ENCODE measurements at places on chromosomes 3 and 15.

GRCh38 chr15:64687172-64687571 lies 88.2 kb downstream of the RBPMS2 start:
- DNase-seq = no peak

DNA sequence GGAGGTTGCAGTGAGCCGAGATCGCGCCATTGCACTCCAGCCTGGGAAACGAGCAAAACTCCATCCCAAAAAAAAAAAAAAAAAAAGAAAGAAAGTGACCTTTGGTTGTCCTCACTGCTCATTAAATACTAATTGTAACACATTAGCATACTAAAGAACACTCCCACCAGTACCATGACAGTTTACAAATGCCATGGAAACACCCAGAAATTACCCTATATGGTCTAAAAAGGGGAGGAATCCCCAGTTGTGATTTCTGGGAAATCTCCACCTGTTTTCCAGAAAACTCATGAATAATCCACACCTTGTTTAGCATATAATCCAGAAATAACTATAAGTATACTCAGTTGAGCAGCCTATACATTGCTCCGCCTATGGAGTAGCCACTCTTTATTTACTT lies 23.5 kb upstream of the INO80 start:
- no peak for DNase-seq

DNA sequence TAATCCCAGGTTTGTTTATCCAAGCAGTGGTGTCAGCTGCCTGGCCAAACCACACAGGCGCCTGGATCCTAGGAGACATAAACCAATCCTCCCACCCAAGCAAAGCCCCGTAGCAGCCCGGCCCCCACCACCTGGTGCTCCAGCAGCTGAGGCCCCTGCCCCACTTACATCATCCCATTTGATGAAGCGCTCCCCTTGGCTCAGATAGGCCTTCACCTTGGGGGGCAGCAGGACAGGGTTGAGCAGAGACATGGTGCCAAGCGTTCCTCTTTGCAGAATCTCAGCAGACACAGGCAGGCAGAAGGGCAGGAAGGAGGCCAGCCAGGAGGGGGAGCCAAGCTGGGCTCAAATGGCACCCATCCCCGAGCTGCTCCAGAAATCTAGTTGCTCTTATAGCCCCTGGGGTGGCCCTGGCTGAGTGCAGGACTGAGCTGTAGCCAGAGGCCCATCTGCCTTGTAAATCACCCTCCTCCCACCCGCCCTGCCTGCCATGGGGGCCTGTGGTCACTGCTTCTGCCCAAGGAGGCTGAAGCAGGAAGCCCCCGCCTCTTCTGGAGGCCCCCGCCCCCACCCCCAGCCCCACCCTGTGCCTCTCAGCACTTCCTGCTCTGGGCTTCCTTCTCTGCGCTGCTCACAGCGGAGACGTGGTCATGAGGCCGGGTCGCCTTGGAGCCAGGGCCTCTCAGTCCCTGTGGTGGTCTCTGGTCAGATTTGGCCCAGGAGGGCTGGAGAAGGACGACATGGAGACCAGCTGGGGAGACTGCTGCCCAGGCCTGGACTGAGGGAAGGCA lies at the start of gene PLCB2:
Gene PLCB2 (minus strand): TSS at position 515 of the 791 bp plus-strand sequence. CDS start 263 bp downstream, at position 252.
- DNase-seq = peak; percentile 84

GRCh38 chr3:99949956-99950670 lies 132.5 kb downstream of the CMSS1 start:
- no peak for DNase-seq

GRCh38 chr3:128775906-128776542 lies 50.0 kb downstream of the RAB7A start:
- DNase-seq = no peak

DNA sequence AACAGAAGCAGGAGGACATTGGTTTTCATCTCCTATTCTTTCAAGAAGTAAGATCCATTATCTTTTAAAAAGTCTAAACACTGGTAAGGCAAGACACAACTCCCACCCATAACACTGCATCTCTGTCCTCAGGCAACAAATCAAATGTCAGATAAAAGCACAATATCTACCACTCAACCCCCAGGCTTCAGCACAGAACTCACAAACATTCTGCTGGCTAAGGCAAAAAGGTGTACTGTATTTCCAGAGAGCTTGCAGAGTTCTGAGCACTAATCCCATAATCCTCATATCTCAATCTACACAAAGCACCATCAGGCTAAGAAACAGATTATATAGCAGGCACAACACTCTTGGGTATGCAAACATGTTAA lies 20.9 kb downstream of the RAF1 start:
- DNase-seq = no peak

- no peak for DNase-seq
Measured at GRCh38 chr3:162719684-162720341, 1223.2 kb downstream of the OTOL1 start.

All from stimulated activated effector memory CD8-positive, alpha-beta T cell treated with anti-CD3 and anti-CD28 coated beads, Interleukin-12 subunit alpha, Interleukin-12 subunit beta, amount 100 ng/mL, for 72 hours (primary cell).